ENCODE measurements at places on chromosomes 11 and 22.

DNA sequence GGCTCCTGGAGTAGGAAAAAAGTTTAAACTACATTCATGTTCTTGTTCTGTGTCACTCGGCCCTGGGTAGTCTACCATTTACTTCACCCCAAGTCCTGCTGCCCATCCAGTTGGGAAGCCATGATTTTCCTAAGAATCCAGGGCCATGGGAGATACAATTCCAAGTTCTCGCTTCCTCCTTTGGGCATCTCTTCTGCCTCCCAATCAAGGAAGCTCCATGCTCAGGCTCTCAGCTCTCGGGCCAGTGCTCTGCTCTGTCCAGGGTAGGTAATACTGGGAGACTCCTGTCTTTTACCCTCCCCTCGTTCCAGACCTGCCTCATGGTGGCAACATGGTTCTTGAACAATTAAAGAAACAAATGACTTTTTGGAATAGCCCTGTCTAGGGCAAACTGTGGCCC, 60.6 kb downstream of the TIMP3 start:
- no peak for DNase-seq

- DNase-seq, result no peak
Observed at GRCh38 chr11:76658651-76659650, 11.6 kb downstream of the LRRC32 start.

DNA sequence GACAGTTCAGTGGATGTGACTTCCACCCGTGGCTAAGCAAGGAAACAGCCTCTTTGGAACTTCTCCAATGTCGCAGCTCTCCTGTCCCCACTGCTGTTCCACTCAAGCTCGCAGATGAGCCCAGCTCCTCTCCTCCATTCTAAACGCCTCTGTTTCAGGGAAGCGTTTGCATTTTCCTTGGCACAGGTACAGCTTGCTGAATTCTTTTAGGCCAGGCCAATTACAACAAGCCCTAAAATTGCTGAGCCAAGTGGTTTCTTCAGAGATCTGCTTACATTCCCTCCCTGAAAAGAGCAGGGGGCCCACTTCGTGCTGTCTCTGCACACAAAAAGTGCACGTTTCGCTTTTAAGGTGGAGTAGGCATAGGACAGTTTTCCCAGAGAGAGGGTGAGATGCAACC, 91.5 kb upstream of the BLID start:
- no peak for DNase-seq

- no peak for DNase-seq
Observed at GRCh38 chr11:101009690-101010055, 119.9 kb downstream of the PGR start.

- DNase-seq, result no peak
Observed at GRCh38 chr22:25420471-25420924, 144.0 kb upstream of the GRK3 start.

Measured in stimulated activated CD4-positive, alpha-beta T cell treated with anti-CD3 and anti-CD28 coated beads, Interleukin-15, amount 100 ng/mL, for 1 hour (primary cell).